GM20000 (cell line): ENCODE measurements at places on chromosomes 16 and 17.
A peak's percentile ranks its signal among the peaks of the same experiment; 100 is the strongest.

DNA sequence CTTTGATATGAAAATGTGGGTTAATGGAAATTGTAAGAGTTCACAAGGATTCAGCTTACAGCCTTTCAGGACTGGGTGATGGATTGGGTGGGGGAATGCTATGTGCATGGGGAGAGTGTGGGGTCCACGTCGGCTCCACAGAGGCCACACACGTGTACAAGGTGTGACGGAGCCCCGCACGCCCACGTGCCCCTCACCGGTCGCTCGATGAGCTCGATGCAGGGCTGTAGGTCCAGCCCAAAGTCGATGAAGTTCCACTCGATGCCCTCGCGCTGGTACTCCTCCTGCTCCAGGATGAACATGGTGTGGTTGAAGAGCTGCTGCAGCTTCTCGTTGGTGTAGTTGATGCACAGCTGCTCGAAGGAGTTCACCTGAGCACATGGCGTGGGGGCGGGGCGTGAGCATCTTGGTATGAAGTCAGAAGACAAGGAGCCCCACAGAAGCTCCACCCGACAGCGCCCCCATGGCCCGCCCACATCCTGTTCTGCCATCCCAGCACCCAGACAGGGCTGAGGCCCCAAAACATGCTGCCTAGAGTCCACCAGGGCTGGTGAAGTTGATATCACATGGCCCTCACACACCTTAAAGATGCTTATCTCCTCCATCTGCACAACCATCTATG, 99.1 kb downstream of the MYH11 start:
- DNase-seq = no peak

- no peak for DNase-seq
Measured at GRCh38 chr17:12048843-12049473, 28.3 kb downstream of the MAP2K4 start.

DNA sequence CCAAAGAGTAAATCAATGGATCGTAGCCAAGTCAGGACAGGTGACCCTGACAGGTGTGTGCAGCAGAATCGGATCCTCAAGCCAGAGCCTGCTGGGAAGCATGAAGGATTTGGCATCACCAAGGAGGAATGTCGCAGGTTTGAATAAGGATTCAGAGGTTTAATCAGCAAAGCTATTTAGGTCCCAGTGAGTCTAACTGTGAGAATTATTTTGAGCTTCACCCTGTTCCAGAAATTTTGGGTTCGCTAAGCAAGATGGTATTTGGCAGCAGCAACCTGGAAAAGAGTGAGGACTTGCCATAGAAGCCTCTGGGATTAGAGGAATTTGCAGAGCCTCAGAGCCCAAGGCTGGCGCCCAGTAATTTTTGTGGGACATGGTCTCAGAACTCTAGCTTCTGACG, 173.0 kb downstream of the CCDC182 start:
- DNase-seq = no peak

DNA sequence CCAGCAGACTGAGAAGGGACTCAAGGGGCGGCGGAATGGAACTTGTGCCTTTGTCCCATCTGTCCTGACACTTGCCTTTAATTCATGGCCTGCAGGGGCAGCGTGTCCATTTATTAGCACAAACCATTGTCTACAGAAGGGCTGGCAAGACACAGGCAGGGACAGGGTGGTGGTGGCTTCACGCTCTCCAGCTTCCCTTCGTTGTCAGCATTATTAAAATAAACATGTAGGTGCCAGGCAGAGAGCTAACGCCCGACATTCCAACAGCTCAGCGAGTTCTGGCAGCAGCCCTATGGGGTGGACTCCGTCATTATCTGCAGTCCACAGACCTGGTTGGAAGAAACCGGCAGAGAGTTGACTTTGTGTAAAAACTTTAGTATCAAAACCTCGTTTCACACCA, 16.3 kb downstream of the DNAI2 start:
- no peak for DNase-seq

DNA sequence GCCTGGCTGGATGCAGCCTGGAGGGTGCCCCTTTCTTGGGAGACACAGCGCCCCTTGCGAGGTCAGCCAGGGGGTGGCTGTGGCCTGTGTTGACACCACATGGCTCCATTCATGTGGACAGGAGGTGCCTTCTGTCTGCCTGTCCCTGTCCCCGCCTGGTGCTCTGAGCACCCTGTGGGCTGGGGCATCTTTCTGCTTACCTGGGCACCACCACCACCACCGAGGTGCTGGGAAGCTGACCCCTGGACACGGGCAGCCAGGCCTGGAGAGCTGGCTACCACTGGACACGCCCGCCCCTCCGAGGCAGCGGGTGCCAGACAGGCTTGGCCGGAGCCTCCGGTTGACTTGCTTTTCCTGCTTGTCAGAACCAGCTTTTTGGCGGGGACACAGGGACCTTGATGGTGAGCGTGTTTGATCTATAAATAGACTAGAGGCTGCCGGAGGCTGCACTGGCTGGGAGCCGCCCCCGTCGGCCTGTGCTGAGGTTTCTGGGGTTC, 121.3 kb upstream of the GSE1 start:
- no peak for DNase-seq

DNA sequence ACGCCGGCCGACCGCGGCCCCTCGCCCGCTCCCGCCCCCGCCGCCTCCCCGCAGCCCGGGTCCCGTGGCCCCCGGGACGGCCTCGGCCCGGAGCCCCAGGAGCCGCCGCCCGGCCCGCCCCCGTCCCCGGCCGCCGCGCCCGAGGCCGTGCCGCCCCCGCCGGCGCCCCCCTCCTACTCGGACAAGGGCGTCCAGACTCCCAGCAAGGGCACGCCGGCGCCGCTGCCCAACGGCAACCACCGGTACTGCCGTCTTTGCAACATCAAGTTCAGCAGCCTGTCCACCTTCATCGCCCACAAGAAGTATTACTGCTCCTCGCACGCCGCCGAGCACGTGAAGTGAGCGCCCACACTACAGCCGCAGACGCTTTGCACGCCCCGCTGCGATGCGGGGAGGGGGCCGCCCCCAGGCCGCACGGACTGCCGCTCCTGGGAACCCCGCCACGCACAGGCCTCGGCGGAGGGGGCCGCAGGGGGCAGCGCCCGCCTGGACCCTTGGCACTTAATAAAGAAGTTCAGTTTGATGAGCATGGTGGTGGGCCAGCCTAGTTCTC, 35.5 kb upstream of the ZC3H18 start:
- peak; percentile 82 for DNase-seq

GRCh38 chr16:28193530-28194423, 18.0 kb downstream of the XPO6 start:
- no peak for DNase-seq
